ENCODE measurements at places on chromosomes 13 and 19.

DNA sequence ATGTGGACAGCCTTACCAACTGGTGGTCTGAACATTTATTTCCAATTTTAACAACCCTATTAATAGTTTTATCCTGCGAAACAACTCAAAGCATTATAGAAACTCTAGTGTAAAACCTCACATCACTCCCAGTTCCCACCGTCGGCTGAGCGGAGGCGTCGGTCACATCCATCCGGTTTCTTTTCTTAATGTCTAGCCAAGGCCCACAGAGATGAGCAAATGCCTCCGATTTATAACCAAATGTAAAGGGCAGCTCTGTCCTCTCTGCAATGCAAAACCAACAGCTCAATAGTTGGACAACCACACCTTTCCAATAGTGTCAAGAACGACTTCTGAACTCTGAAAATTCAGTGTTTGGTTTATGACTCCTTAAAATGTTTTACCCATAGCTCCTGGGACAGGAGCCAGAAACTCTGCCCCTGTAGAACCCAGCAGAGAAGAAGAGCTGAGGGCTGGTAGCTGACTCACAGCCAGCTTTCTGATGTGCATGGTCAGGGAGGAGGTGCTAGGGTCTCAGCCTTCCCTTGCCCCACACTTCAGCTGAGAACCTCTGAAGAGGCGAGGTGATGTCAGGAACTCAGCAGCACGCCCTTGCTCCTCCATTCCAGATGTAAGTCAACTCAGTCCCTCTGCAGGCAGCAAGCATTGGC is 90.2 kb upstream of the UQCRFS1 start:
- DNase-seq: no peak

DNA sequence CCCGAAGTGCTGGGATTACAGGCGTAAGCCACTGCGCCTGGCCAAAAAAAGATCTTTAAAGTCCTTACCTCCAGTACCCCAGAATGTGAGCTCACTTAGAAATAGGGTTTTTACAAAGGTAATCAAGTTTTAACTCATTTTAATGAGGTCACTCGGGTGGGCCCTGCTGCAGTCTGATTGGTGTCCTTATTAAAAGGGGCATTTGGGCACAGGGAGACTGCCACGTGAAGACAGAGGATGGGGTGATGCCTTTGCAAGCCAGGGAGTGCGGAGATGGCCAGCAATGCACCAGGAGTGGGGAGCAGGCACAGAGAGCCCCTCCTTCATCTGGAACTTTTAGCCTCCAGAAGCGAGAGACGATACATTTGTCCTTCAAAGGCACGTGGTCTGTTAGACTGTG is 11.7 kb downstream of the NKPD1 start:
- DNase-seq: no peak

- no peak for DNase-seq
These were observed 15.7 kb downstream of the STK11 start for GRCh38 chr19:1220976-1221903.

DNA sequence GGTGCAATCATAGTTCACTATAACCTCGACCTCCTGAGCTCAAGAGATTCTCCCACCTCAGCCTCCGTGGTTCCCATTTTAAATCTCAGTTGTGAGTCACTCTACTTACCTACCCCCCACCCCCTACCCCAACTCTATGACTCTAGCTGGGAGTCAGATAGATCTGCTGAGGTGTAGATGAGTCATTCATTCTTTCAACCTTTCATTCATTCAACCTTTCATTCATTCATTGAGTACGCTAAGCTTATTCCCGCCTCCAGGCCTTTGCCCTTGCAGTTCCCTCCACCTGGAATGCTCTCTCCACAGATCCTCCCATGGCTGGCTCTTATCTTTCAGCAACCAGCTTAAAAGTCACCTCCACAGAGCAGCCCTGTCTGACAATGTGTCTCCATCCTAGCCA is 1.1 kb upstream of the MAST1 start:
- DNase-seq: peak; percentile 15

GRCh38 chr13:106034201-106034600 is 501.3 kb downstream of the EFNB2 start:
- no peak for DNase-seq

GRCh38 chr13:39684531-39685137 is 29.2 kb downstream of the COG6 start:
- no peak for DNase-seq

DNA sequence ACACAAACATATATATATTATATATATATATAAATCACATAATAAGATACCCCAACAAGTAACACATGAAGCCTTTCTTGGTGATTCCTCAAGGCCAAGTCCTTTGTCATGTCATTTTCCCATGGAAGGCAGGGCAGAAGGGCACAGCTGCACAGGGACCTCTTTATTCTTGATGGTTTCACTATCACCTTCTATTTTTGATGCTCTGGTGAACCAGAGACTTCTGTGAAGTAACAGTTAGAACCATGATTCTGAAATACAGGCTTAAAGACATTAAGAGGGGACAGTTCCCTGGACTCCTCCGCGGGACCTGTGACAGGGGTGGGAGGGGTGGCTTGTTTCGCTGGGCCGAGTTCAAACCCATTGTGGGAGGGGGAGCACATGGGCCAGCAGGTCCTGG is 104.0 kb downstream of the DGKH start:
- DNase-seq: no peak

DNA sequence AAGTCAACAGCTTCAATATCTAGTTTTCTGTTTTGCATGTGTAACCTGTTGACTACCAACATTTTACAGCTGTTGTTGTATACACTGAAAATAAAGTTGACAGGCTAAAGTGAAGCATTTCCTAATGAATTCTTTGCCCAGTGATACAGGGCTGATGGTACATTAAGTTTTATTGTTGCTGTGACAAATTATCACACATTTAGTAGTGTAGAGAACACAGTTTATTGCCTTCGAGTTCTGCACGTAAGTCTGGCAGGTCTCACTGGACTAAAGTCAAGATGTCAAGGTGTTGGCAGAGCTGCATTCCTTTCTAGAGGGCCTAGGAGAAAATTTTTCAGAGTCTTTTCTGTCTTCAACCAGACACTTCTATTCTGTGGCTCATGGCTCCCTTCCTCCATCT is 184.2 kb downstream of the SLITRK6 start:
- DNase-seq: no peak

DNA sequence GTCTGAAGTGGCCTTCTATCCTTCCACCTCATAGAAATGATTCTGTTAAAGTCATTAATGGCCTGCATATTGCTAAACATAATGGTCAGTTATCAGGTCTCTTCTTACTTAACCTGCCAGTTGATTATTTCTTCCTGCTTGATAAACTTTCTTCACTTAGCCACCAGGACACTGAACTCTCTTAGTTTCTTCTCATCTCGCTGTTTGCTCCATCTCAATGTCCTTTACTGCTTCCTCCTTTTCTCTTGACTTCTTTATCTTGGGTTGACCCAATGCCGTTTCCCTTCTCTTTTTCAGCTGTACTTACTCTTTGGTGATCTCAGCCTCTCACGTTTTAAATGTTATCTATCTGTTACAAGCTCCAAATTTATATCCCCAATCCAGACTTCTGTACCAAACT is 17.1 kb upstream of the CLC start:
- no peak for DNase-seq

DNA sequence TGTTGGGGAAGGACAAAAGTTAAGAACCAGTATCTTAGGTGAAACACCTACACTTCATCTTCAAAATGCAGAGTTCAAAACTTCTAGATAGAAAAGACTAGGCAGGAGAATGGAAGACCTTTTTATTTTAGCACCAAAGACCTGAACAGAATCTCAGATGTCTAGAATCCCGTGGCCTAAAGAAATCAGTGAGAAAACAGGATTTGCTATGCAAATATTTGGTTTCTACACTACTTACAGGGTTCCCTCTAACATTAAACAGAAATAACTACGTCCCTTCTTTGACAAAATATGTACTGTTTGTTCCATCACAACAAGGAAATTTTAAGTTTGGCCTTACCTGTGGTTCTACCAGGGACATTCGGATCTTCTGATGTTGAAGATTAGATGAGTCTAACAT is 21.5 kb downstream of the DIS3 start:
- no peak for DNase-seq

GRCh38 chr13:45879666-45880065 is 28.1 kb upstream of the SIAH3 start:
- no peak for DNase-seq

DNA sequence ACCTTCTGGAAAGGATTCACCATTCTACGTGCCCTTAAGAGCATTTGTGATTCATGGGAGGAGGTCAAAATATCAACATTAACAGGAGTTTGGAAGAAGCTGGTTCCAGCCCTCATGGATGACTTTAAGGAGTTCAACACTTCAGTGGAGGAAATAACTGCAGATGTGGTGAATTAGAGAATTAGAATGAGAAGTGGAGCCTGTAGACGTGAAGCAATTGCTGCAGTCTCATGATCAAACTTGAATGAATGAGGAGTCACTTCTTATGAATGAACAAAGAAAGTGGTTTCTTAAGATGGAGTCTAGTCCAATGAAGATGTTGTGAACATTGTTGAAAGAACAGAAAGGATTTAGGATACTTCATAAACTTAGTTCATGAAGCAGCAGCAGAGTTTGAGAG is 129.1 kb downstream of the TNFRSF19 start:
- DNase-seq: no peak

DNA sequence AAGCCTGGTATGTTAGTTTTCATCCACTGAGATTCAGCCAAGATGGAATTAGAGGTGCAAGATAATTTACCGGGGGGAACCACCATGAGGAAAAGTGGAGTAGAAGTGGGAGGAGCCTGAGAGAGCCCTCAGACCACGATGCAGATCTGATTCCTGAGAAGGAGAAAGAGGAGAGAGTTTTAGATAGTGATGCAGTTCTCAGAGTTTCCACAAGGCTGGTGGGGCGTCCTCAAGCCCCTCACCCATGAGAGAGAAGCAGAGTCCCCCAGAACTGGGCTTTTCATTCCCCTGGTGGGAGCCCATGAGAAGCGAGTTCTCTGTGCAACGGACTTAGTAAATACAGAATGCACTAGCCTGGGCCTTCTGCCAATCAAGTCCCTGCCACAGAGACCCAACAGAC is 18.1 kb downstream of the CEACAM5 start:
- DNase-seq: no peak

- DNase-seq: peak; percentile 84
These were observed at the start of gene ZNF90 for GRCh38 chr19:20077791-20078463. Gene ZNF90 (plus strand): TSS chr19:20078000. CDS start chr19:20078133, 133 bp downstream.

DNA sequence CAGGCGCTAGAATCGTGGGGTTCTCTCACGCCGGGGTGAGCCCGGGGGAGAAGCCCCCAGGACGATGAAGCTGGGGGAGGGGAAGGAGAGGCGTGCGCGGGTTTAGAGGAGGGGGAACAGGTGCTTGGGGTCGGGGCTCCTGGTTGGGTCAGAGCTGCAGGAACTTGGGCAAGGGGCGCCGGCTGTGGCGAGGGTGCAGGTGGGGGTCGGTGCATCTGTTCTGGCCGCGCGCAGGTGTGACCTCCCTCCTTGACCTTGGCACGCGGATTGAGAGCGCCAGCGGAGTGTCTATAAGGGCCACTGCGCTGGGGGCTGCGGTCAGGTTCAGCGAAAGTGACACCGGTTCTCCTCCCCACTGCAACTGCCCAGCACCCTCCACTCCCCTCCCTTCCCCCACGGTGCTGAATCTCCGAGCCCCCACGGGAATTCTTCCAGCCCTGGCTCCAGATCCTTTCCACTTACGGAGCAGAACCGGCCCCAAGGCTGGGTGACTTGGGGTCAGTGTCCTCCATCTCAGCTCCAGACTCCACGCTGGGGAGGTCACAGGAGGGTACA is 618 bp downstream of the TMEM38A start:
- peak; percentile 19 for DNase-seq

- DNase-seq: no peak
These were observed 20.6 kb upstream of the WDR18 start for GRCh38 chr19:963486-963951.

GRCh38 chr13:27455331-27455855 is 5.0 kb upstream of the MTIF3 start:
- peak; percentile 23 for DNase-seq

DNA sequence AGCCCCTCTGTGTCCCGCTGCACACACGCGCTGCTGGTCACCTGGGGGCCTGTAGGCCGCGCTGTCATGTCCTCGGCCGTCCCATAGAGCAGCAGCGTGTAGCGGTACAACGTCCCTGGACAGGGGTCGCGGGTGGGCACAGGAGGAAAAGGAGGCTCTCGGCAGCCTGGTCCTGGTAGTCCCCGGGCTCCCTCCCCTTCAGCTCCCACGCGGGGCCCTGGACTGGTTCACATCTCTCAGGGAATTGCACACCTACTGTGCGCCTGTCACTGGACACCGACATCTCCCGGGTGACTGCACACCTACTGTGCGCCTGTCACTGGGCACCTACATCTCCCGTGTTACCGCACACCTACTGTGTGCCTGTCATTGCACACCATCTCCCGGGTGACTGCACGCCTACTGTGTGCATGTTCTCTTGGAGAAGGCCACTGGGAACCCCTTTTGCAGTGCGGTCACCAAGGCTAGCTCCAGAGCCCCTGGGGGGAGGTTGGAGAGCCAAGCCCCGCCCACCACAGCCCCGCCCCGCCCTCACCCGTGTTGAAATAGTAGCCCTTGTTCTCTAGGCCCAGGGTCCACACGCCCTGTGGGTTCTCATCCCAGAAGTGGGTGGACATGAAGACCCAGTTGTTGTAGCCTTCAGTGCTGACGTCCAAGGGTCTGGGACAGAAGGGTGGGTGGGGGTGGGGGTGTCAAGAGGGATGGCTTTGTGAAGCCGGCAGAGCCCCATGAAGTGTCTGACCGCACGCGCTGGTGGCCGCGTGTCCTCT is 3.5 kb upstream of the C19orf25 start:
- DNase-seq: no peak

GRCh38 chr19:1383017-1383311 is 743 bp upstream of the NDUFS7 start:
- no peak for DNase-seq

- DNase-seq: no peak
These were observed 8.9 kb upstream of the FAM124A start for GRCh38 chr13:51213173-51213728.

DNA sequence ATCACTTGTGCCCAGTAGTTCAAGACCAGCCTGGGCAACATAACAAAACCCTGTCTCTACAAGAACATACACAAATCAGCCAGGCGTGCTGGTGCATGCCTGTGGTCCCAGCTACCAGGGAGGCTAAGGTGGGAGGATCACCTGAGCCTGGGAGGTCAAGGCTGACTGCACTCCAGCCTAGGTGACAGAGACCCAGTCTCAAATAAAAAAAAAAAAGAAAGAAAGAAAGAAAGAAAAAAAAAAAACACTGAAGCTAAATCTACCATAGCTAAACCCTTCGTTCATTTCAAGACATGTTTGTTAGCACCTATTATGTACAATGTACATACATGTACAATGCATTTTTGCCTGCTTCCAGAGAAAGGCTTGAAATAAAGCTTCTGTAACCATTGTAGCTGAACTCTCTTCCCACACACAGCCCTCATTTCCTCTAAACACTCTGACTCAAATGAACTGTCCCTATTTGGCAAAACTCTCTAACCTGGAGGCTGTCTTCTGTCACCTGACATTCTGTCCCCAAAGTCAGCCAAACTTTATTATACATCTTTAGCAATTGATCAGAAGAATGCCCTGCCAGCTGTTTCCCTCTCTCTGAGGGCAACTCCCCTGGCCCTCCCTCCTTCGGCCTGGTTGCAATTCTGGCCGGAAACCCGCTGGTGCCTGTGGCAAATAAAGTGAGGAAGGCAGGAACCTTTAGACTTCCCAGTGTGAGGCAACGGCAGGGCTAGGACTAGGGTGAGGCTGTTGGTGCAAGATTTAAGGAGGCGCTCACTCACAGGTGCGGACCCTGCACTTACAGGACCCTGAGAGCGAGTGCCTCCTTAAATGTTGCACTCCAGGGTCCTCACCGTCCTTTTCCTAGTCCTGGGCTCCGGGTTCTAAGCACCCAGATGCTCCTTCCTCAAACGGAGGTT is 1.8 kb downstream of the ETHE1 start:
- peak; percentile 37 for DNase-seq

Measured in stimulated activated naive CD8-positive, alpha-beta T cell treated with anti-CD3 and anti-CD28 coated beads, Interleukin-15, Interleukin-2, amounts not matched to agents 100 U/mL and 50 U/mL, for 24 hours (primary cell).